ENCODE measurements at places on chromosomes 2 and 18.

DNA sequence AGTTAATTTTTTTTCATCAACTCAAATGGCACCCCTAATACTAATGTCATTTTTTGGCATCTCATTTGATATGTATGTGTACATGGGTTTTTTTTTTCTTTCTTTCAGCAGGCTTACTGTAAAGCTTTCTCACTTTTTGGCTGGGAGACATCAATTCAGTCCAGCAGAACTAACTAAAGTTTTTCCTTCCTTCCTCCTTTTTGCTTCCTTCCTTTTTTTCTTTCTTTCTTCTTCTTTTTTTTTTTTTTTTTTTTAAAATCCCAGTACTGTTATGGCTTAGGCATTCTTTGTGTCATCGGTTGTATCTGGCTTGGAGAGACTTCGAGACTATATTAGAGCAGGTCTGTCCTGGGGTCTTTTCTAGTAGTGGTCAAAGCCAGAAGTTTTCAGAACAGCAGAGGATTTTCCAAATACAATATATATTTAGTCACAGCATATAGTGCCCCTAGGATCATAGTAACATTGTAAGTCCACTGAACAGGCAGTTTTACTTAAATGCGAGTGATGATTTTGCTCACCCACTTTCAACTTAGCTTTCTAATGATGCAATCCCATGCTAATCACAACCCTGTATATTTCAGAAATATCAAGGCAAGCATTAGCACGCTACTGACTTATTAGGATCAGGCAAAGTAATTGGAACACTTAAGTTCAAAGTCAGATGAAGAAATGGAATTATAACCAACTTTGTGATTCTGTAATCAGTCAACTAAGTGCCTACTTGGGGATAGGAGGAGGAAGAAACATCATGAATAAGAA, 4.0 kb downstream of the KLHL29 start:
- no peak for DNase-seq

DNA sequence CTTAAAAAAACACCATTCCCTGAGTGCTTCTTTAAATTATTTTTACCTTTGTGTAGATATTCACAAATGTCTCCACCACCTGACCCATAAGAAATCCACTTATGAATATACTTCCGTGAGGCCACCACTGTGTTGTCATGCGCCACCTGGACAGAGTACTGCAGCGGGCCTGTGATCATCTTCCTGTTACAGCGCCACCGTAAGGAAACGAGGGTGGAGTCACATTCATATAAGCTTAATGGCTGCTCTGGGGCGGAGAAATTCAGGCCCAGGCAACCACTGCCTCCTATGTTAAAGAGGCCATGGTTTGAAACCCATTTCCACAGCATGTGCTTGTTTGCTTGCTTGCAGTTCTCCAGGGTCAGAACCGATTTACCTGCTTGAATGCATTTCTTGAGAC, 17.7 kb downstream of the PLA2R1 start:
- DNase-seq: no peak

GRCh38 chr2:26189751-26190150, 16.9 kb downstream of the GAREM2 start:
- DNase-seq: no peak

GRCh38 chr18:13626544-13626908, 99.8 kb downstream of the FAM210A start:
- no peak for DNase-seq

Data from activated CD4-positive, alpha-beta T cell treated with anti-CD3 and anti-CD28 coated beads, Interleukin-2, amount 50 U/mL, for 4 hours (primary cell).